Amniotic epithelial cell (primary cell): ENCODE measurements at places on chromosomes 4 and X.
A peak's percentile ranks its signal among the peaks of the same experiment; 100 is the strongest.

DNA sequence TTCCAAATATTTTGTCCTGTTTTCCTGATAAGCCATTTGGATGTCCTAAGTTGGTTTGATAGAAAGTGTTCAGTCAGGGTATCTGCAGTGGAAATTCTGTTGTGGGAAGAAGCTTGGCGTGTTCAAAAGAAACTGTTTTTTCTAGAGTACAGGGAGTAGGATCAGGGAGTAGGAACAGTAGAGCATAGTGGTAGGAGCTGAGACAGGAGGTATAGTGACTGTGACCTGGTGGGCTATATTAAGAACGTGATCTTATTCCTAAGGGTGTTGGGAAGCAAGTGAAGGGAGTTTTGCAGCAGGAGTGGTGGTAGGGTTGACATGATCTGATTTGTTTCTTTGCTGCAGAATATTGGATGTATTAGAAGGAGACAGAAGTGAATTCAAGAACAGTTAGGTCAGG is 348.2 kb downstream of the BMPR1B start:
- no peak for DNase-seq

- peak; percentile 72 for DNase-seq
Observed at GRCh38 chr4:86895692-86896488, 3.7 kb upstream of the C4orf36 start.

DNA sequence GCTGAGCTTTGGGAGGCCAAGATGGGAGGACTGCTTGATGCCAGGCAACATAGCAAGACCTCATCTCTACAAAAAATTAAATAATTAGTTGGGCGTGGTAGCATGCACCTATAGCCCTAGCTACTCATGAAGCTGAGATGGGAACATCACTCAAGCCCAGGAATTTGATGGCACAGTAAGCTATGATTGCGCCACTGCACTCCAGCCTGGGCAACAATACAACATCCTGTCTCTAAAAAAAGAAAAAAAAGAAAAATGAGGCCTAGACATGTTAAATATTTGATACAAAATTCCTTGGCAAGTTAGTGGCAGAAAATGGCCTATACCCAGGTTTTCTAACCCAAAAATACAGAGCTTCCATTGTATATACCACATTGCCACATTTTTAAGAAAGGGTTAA is 88.1 kb upstream of the MAB21L2 start:
- DNase-seq: peak; percentile 56

- peak; percentile 26 for DNase-seq
Observed at GRCh38 chr4:53195815-53196661, 169.8 kb downstream of the SCFD2 start.

DNA sequence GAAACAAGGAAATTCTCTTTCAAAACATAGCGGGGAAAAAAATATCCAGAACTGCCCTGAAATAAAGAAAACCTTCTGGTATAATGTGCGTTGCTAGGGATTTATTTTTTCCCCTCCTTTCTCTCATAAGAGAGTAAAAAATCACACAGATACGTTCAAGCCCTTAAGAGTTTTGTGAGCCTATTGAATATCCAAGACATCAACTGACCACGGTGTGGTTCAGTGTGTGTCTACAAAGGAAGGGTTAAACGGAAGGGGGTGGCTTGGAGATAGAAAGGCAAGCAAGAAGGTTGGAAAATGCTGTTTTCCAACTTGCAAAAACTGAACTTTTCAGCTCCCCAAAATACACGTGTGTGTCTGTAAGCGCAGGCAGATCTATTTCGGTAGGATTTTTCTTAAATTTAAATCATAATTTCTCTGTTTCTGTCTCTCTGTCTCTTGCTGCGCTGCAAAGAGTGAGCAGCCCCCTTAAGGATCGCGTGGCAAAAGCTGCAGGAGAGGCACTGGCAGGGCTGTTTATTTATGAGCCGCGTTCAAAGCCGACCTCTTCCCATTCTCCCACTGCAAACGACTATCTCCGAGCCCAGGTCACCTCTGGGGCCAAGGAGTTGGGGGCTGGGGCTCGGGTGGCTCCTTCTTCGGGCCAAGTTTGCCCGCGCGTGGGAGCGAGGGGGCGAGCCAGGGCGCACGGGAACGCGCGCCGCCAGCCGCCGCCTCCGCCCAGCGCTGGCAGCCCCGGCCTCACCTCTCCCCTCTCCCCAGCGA is 492 bp upstream of the SLIT2 start:
- peak; percentile 26 for DNase-seq

DNA sequence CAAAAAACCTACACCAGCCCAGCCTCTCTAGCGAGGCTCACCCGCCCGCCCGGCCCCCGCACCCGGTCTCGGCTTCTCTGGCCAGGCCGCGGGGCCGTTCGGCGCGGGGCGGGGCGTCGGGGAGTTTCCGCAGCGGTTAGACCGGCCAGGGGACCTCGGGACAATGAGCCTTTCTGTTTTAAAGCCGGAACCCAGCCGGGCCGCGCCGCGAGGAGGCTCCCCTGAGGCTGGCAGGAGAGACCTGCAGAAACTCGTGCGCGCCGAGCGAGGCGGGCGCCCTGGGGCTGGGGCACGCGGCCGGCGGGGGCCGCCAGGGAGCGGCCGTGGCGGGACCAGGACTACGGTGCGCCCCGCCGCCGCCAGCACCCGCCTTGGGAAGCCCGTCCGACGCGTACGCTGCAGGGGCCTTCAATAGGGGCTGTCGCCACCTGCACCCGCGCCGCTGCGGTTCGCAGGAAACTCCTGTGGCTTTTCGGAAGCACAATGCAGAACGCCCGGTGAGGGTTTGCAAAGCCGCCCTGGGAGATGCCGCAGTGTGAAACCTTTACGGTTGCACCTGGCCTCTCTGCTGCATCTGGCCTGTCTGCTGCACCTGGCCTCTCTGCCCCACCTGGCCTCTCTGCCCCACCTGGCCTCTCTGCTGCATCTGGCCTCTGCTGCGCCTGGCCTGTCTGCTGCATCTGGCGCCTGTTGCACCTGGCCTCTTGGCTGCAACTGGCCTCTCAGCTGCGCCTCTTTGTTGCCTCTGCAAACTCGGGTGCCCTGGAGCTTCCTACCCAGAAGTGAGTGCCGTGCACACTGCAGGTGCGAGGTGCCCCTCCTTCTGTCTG is 63.9 kb downstream of the TRAPPC11 start:
- DNase-seq: peak; percentile 12

GRCh38 chrX:17009856-17010625 is 63.6 kb downstream of the REPS2 start:
- no peak for DNase-seq
